Activated CD8-positive, alpha-beta memory T cell treated with anti-CD3 and anti-CD28 coated beads, Interleukin-2, amount 50 U/mL, for 4 hours (primary cell): ENCODE measurements at places on chromosomes 5 and 9.

DNA sequence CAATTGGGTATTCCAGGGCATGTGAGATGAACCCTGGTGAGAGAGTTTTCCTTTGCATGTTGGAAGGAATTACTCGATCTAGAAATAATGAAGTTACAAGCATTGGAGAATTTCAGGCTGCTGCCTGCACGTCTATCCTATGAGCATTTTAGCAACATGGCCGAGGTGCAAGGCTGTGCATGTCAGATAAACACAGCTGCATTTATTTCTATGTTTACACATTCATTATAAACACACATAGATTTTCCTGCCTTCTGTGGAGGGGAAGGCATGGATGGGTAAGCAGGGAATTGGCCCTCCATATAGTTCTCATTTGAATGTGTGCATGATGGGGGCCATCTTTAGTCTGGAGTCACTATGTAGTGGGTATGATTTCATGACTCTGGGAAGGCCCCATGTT, 42.3 kb downstream of the AOPEP start:
- DNase-seq: no peak

GRCh38 chr5:25641124-25641523, 996.3 kb upstream of the CDH10 start:
- DNase-seq: no peak

- no peak for DNase-seq
Observed at GRCh38 chr9:75707191-75707590, 183.3 kb upstream of the PCSK5 start.

GRCh38 chr5:151953833-151954232, 29.2 kb upstream of the GLRA1 start:
- DNase-seq: no peak

DNA sequence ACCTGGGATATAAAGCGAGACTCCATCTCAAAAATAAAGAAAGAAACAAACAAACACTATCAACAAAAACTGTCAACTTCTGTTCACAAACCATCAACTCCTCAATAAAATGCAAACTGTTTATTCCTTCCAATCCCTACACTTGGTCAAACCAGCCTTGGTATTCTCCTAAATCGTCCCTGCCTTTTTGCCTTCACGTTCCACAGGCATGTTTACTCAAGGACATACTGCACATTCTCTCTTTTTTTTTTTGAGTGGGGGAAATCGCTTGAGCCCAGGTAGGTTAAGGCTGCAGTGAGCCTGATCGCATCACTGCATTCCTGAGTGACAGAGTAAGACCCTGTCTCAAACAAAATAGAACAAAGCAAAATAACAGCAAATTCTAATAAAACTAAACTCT, 13.0 kb downstream of the UBAP2 start:
- no peak for DNase-seq

DNA sequence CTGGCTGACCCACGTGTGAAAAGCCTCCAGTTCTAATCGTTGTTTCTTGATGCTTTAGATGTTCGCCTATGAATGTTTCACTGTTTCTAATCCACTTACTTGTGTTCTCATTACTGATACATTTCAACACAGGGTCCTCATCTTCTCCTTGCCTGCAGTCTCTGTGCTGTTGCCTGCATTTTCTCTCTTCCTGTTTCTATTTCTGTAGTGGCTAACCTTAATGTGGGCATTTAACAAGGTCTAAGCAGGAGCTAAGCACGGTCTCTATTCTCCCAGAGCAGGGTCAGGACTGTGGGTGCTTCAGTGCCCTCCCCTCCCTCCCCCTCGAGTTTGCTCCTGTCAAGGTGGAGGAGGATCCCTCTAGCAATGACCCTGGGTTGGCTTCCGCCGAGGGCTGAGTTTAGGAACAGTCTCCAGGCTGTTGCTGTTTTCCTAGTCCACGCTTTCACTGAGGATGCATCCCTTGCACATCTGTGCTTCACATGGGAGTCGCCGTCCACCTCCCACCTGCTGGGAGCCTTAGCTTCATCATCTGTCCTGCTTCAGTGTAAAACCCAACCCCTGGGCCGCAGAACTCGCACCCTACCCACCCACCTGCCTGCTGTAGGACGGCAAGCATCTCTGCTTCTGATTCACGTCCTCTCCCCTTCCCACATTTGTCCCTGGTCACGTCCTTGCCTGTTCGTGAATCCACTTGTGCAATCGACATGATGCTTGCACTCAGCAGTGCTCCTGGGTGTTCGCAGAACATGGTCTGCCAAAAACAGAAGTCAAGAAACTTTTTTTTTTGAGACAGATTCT, 2.4 kb upstream of the EXOC3 start:
- no peak for DNase-seq

DNA sequence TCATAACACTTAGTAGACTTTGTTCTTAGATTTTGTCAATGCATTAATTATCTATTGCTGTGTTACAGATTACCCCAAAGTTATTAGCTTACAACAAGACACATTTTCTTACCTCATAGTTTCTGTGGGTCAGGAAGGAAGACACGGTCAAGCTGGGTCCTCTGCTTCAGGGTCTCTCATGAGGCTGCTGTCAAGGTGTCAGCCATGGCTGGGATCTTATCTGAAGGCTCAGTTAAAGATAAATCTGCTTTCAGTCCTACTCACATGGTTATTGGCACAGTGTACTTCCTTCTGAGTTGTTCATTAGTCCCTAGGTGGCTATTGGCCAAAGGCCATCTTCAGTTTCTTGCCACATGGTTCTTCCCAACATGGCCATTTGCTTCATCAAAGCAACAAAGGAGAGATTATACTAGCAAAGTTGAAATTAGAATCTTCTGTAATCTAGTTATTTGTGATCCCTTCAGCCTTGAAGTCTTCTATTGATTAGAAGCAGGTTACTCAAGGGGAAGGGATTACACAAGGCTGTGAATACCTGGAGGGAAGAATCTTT, 25.2 kb downstream of the TDRD7 start:
- no peak for DNase-seq

DNA sequence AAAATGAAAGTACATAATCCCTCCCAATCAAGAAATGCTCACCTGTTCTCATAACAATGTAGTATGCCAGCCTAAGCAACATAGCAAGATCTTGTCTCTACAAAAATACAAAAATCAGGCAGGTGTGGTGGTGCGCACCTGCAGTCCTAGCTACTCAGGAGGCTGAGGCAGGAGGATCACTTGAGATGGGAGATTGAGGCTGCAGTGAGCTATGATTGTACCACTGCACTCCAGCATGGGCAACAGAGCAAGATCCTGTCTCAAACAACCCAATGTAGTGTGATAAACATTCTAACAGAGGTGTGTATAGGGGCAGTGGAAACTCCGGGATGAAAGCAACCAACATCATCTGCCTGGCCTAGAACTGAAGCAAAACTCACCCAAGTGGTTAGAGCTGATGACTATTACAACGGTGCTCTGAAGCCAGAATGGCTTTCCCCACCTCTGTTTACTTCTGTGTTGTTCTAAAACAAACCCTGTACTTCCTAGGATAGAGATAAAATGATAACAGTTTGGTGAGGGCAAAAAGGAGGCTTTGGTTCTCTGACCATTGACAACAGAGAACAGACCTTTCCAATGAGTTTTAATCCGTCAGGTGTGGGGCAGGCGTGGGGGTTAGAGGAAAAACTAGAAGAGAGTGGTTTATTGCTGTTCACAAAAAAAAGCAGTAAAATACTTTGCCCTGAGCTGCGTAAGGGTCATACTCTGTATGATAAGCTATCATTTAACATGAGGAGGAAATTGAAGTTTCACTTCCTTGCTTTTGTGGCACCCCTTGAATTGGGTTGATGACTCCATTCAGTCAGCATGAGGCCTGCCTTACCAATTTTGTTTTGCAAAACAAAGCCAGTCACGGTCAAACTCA, 18.9 kb downstream of the WNT8A start:
- no peak for DNase-seq

- no peak for DNase-seq
Observed at GRCh38 chr9:10512144-10512543, 100.7 kb downstream of the PTPRD start.

DNA sequence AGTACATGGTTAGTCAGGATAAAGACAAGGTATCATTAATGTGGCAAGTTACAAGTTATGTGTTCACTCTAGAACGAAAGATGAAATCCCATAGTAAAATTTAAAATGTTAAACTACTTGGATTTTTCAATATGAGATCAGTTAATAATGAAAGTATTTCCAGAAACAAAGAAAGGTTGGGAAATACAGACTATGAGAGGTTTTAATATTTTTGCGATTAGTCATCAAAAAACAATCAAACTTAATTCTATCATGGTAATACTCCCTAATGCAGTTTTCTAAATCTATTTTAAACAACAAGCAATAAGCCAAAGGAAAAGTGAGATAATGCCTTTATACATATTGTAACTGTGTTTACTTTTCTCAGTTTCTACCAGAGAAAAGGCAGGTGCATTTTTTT, 10.6 kb downstream of the CDH12 start:
- no peak for DNase-seq

DNA sequence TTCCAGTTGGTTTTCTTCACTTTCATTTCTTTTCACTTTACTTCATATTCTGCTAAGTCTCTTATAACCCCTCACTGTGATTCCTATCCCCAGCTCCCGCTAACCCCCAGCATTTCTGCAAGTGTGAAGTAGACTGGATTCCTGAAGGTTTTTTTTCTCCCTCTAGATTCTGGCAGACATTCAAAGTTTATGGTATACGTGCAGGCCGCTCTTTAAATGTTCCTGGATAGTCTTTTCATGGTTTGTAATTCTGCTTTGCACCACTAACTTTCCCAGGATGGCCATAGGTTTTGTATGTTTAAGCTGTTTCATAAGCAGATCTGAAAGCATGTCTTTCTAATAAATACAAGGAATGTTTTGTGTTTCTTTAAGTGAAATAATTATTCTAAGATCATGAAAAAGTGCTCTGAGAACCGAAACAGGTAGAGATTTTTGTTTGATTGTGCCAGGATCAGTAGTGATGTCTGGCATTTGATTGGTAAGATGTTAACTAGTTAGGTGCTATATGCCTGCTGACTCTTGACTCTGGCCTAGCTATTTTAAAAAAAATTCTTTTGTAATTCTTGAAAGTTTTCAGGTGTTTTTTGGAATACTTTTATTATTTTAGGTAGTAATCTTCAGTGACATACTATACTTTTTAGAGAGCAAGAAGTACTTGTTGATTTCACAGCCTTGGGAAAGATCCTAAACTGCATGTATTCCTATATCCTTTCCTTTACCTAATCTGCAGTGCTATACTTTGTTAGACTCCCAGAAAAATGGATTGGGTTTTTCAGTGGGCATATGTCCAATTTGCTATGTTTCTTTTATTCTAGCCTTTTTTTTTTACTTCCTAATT, 29.7 kb downstream of the CNOT6 start:
- DNase-seq: no peak

GRCh38 chr5:73380710-73381589, 67.6 kb downstream of the FOXD1 start:
- DNase-seq: no peak

GRCh38 chr5:44187973-44188372, 201.2 kb downstream of the FGF10 start:
- DNase-seq: no peak

- no peak for DNase-seq
Observed at GRCh38 chr5:82276800-82277612, 1.1 kb downstream of the RPS23 start.

DNA sequence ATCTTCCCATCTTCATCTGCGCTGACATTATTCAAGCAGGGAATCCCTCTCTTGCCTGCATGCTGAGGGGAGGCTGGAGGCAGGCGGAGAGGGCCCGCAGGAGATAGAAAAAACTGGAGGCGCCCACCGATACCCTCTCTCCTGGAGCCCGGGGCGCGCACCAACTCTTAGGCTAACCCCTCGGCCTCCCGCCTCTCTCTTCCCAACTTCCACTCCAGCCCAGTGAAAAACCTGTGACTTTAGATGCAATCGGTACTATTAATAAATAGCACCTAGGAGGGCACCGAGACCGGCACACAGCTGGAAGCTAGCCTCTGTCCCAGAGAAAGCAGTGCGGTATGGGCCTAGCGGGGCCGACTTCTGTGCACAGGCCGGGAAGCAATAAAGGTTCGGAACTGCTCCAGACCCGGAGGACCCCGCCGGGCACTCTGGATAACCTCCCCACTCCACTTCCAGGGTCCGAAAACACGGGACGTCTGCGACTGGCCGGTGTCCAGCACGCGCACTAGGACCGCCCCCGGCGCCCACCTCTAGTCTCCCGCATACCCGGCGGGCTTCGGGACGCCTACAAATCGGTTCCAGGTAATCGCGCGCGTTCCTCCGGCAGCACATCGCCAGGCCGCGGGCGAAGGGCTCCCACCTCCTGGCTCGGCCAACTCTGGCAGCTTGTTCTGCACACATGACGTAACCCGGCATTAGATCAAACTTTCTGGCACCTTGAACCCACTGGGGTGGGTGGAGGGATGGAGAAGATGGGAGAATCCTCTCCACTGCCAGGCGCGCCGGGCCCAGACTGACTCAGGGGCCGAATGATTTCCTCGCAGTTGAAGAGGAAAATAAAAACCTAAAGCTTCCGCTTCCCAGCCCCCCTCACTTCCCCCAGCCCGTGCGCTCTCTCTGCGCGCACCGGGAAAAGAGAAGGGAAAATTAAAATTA, 1.4 kb downstream of the EFNA5 start:
- no peak for DNase-seq

DNA sequence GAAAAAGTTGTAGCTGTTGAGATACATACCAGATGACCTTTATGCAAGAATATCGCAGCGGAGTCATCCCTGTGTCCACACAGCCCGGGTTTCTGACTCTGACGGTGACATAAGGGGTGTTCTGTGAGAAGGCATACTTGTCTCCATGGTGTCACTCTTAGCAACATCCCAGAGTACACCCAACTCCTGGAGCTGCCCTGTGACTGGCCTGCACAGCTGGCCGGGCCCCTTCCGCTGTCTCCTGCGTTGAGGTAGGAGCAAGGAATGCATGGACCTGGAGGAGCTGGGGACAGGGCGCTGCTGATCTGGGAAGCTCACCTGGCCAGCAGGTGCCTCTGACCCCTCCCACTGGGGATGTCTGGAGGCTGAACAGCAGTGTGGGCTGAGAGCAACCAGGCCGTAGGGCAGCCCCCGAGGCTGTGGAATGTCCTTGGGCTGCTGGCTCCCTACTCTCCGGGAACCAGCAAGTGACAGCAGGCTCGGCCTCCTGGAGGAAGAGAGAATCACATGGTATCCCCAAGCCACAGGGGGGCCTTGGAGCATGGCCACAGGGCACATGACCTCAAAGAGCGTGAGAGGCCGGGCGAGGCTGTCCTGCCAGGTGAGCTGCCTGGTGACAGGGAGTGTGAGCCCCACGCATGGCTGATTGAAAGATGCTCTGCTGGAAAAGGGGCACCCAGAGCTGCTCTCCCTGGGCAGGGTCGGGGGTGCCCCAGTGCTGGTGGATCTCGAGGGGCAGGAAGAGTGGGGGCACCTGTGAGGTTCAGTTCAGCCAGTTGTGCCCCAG, 113.4 kb downstream of the MRPL36 start:
- DNase-seq: no peak

GRCh38 chr5:159854916-159855315, 61.4 kb upstream of the ADRA1B start:
- DNase-seq: no peak
